ENCODE measurements at places on chromosomes 6 and 20. TPM values are rescaled to one million over a fixed set of nuclear protein-coding genes. Genes with fewer than 3 reads are reported as not detected.

The SLC17A2 gene
- total RNA-seq, result 0.15 TPM

The NOTCH4 gene
- 4.7 TPM for total RNA-seq

The JAG1 gene
- 86.2 TPM for total RNA-seq

The SLC25A27 gene
- 23.6 TPM for total RNA-seq

The HCRTR2 gene
- not detected for total RNA-seq

The AGER gene
- 6.5 TPM for total RNA-seq

The C2 gene
- 2.9 TPM for total RNA-seq

The MUC22 gene
- 0.14 TPM for total RNA-seq

DNA sequence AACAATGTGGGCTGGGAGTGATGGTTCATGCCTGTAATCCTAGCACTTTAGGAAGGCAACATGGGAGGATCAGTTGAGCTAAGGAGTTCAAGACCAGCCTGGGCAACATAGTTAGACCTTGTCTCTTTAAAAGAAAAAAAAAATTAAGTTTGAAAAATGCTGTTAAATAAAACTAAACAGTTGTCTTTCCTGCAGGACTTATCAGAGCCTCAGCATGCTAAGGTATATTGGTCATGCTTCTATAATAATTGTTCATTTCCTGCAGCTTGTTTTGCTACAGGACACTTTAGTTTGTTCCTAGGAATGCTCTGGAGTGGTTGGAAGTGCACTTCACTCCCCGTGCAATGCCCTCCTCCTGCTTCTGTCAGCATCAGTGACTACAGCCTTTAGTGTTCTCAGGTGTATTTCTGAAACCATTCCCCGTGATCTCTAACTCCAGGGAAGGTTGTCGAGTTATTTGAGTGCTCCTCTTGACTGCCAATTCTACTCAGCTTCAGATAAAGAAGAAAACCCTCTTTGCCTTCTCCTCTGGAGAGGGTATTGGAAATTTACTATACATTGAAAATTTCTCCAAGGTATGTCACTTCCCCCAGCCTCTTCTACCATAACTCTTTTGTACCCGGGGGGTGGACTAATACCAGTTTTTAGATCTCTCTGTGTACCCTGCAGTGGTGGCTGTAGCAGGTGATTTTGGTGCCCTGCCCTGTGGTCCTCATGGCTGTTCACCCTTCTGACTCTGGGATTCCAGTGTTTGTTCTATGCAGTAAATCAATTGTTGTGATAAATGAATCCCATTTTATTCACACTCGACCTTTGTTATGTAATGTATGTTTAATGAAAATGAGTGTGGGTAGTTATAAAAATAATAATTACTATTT is 33.8 kb downstream of the NHLRC1 start:
- no peak for ATAC-seq

DNA sequence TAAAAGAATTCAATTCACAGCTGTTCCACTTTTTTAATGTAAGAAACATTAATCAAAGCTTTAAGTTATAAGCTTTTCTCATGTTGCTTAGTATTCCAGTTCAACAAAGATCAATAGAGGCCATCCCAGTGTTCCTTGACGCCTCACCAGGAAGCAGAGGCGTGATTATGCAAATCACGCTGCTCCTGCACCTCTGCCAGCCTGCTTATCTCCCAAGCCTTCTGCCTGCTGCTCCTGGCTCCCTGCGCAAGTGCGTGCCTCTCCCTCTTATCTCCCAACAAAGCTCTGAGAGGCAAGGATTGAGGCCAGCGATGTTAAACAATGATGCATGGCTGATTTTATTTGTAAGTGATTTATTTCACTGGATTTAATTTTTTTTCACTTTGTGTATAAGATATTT is 42.8 kb downstream of the INSM1 start:
- ATAC-seq, result peak; percentile 66

DNA sequence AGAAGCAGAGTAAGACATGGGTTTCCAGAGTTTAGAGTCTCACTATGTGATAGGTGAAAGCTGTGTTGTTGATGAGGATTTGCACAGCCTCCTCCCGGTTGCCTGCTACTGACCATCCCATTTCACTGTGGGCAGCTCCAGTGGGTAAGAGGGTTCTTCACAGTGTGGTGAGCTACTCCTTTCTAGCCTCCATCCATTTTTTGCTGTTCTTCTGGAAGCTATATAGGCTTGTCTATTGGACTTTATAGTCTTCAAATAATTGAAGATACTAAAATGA is 13.4 kb downstream of the UST start:
- no peak for ATAC-seq

GRCh38 chr6:72835749-72836148 is 213.9 kb downstream of the KCNQ5 start:
- ATAC-seq, result no peak

- ATAC-seq, result peak; percentile 33
Observed at GRCh38 chr6:41428336-41428995, 93.1 kb downstream of the NCR2 start.

DNA sequence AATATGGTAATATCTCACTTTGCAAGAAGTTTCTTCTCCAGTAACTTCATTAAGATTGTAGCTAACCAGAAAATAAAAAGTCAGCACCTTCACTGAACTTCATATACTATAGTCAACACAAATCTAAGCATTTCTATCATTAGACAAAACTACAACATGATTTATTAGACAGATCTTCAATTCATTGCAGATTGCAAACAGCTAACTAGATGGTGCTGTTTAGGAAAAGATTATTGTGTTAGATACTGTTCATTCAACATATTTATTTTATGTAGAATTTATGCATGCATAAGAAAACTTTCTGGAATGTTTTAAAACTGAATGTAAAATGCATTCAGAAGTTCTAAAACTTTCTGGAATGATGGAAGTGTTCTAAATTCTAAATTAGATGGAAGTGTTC is 442.1 kb downstream of the HTR1B start:
- peak; percentile 20 for ATAC-seq

DNA sequence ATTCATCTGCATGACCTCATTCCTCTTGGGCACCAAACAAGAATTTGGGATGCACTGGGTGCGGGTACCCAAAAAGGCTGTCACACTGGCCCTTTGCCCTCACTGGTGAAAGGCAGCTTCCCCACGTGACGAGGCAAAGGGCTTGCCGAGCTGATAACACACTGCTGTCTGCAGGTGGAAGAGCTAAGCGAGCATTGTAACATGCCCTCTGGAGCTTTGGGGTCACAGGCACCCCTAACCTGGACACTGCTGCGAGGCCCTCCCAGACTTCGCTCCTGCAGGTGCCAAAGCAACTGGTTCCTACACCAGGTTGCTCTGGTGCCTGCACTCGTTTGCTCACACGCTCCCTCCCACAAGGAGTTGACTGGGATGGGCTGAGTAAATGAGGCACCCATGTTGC is 1595.7 kb downstream of the HACE1 start:
- ATAC-seq, result no peak

GRCh38 chr20:58965270-58966064 is 15.6 kb upstream of the NELFCD start:
- ATAC-seq, result no peak

GRCh38 chr20:41003143-41003935 is 25.3 kb upstream of the TOP1 start:
- ATAC-seq, result peak; percentile 90

GRCh38 chr6:20173833-20174792 is 38.2 kb downstream of the MBOAT1 start:
- ATAC-seq, result no peak

GRCh38 chr6:160991406-160992060 is at the start of gene MAP3K4:
Gene MAP3K4 (plus strand): TSS chr6:160991769. CDS start chr6:160991932, 163 bp downstream.
- peak; percentile 71 for ATAC-seq

DNA sequence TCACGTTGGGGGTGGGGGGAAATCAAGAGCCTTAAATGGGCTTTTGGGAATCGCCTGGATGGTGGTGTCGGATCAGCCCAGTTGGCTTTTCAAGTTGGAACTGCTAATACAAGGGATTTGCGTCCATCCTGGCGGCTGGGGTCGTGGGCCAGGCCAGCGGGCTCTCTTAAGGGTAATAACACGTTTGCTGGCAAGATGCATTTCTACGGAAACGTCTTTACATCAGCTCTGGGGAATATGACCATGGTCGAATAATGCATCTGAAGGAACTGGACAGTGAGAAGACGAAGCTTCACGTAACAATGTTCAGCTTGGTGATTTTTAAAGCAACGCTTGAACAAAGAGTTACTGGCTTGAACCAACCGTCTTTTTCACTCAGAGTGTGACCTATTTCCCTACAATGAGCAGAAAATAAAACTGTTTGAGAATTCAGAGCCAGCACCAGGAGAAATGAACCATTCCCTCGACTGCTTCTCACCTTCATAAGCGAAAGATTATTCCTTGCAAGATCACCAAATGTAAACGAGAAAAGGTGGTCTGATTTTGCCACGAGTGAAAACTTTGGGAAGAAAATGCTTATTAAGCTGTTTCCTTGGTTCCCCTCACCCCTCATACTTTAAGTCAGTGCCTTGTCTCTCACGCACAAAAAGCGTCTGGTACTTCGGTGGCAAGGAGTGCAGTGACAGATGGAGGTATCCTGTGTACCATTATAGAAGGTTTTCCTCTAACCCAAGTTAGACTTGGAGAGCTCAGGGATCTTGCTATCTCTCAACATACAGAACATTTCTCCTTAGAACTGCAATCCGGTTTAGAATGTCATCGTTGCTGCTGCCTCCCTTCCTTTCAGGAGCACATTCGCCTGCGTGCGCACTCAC is 1.4 kb upstream of the MARCKS start:
- ATAC-seq, result no peak

DNA sequence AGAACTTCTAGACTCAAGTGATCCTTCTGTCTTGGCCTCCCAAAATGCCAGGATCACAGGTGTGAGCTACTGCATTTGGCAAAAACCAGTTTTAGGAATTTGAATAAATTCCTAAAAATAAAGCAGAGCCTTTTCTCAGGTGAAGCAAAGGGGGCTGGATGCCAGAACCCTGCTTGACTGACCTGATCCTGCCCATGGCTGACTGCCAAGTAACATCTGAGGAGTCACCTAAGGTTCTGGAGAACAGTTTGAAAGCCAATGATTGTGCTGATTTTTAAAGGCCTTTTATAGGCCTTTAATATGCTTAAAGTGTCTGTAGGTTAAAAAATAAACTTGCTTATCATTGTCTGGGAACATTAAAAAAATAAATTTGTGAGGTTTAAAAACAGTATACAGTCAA is 14.1 kb upstream of the ZSCAN12 start:
- no peak for ATAC-seq

- peak; percentile 43 for ATAC-seq
Observed at GRCh38 chr20:38726804-38727606, 2.7 kb downstream of the SLC32A1 start.

DNA sequence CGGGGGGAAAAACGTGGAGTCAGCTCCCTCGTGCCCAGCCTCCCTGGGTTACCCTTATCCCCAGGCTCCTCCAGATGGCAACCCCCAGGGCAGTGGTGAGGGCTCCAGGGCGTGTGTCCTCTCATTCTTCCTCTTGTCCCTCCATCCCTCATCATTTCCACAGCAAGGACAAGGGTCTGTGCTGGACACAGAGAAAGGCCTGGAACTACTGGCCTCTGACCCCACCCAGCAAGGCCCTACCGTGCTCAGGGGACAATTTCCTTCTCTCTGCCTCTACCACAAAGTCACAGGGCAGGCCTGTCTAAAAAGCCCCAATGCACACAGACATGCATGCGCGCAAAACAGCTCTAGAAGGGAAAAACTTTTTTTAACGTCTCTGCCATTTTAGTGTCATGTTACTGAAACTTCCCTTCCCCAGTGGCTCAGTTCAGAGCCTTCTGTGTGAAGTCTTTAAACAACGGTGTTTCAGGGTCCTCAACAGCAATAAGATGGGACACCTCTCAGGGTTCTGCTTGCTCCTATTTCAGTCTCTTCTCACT is 1.1 kb upstream of the SLC35B2 start:
- ATAC-seq, result no peak

DNA sequence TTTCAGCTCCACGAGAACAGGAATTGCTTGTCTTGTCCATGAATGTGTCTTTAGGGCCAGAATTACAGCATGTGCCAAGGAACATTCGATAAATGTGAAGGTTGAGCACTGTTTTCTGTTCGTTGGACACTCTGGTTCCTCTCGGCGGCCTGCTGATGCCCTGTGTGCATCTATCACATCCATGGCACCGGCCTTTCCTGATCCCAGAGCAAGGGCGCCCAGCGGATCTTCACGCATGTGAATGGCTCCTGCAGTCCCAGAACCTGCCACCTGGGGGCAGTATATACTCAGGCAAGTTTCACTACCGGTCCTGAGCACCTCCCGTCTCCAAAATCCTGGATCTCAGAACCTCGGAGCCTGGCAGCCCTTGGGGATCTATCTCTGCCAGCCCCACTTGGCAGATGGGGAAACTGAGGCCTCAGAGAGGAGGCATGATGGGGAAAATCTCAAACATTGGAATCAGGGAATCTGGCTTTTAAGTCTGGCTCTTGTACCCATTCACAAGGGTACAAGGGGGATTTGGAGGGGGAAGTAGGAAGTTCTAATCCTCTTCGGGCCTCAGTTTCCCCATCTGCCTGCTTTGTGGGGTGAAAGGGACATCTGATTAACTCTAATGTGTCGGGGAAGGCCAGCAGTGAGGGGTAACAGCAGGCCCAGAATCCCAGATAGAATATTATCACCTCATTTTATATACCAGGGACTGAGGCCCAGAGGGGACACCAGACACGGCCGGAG is 4.3 kb upstream of the CEBPB start:
- peak; percentile 19 for ATAC-seq

DNA sequence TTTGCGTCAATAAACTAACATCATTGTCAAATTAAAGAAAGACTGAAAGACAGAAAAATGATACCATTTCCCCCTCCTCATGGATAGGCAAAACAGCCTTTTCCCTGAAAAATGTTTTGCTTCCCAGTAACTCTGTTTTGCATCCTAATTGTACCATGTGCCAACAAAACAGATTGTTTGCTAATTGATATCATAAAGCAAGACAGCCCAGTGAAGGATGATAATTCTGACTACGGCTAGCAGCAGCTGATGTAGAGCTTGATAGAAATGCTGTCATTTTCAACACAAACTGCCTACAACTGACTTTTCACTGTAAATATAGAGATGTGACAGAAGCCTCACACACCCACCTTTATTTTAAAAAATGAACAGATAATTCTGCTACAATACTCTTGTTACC is 1061.6 kb downstream of the HACE1 start:
- no peak for ATAC-seq

Data from motor neuron (in vitro differentiated cells).